ENCODE measurements at places on chromosomes 12 and 14.

DNA sequence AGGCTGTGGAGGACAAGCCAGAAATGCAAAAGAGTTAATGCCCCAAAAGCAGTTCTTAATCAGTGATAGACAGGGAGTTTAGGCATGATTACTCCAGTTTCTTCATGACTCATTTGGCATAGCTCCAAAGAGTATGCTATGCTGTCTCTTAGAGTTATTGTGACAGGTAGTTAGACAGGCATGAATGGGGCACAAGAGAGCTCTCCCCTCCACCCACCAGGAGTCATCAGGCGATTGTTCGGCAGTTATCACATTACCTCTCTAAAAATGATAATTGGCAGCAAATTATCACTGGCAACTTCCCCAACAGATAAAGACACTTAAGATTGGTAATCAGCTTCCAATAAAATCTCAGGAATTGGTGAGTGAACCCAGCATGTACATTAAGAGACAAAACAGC lies 320.1 kb downstream of the DAD1 start:
- DNase-seq = no peak

DNA sequence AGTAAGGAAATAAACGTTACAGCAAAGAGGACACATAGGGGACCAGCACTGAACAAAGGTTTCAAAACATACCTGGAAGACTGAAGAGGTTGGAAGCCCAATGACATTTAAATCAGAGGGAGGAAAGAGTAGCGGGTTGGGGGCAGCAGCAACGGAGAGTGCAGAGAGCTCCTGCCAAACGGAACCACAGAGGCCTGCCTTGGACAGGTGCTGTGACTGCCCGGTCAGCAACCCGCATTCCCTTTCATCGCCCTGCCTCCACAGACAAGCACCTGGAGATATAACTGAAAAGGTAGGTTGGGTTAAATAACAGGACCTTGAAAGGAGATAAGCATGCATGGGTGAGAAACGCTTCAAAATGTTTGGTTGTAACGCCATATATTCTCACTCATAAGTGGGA lies 92.8 kb upstream of the SLC38A4 start:
- no peak for DNase-seq

GRCh38 chr12:86234316-86234855 lies 21.8 kb downstream of the MGAT4C start:
- no peak for DNase-seq

DNA sequence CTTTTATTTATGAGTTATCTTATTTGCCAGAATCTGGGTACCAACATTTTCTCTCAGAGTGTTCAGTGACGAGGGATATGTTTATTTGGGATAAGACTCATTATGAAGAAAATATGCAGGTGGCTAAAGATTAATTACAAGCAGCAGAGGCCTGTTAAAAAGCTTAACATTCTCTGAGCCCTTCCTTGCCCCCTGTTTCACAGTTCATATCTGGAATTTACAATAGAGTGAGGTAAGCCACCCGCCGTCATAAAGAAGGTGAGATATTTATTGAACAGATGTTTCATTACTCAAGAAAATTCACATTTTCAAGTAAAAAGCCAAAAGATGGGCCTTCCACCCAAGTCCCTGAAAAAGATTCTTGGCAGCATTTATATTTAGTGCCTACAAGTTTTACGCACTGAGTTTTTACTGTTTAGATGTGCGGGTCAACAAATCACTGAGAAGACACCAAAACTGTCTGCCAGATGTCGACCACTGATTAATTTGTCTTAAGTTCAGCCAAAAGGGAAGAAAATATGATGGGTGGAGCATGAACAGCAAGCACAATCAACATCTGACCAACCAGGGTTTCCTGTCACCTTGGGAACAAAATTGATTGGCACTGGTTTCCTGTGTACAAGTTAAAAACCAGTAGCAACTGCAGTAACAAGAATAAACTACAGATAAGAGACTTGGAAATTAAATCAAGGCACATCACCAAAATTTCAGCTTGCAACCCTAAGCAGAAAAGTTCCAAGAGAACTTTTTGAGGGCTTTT lies 85.5 kb upstream of the PTPRB start:
- peak; percentile 14 for DNase-seq

- DNase-seq = peak; percentile 54
These were observed 12.3 kb upstream of the KRT74 start for GRCh38 chr12:52585946-52586345.

All from CD4-positive, alpha-beta T cell treated with Interleukin-10 for 1 hour (primary cell).